CD4-positive, alpha-beta T cell (primary cell): ENCODE measurements at places on chromosomes 3 and 15. TPM values are rescaled to one million over a fixed set of nuclear protein-coding genes. Genes with fewer than 3 reads are reported as not detected.

Gene NR2F2
- total RNA-seq = not detected

DNA sequence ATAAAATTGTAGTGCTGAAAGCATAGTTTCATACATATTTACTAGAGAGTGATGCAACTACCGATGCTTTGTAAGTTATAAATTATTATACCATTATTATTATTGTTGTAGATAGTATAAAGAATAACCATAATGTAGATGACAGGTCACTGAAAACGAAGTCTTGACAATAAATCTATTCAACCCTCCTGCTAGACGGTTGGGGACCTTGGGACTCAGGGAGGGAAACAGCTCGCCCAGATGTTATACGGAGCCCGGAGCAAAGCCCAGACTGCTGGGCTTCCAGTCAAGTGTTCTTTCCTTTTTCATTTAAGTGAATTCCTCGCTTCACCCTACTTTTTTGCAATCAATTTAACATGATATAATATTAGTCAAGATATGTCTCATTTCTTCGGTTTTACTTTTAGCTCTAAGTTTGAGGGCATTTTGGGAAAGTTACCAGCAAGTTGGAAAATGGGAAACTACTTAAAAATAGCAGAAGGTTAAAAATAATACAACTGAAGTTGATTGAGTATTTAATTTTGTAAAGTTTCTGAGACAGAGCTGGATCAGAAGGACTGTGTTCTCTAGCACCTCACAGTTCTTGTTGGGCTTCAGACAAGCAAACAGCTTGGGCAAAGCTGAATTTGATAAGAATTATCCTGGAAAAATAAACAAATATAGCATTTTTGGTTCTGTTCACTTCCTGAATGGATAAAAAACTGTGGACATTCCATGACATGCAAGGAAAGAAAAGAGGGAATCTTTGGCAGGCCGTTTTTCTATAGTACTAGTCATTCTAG is 173.4 kb upstream of the TP63 start:
- DNase-seq = no peak

GRCh38 chr3:43389388-43390254 is 103.3 kb downstream of the SNRK start:
- DNase-seq = peak; percentile 93

Gene SATB1
- total RNA-seq = 390 TPM

DNA sequence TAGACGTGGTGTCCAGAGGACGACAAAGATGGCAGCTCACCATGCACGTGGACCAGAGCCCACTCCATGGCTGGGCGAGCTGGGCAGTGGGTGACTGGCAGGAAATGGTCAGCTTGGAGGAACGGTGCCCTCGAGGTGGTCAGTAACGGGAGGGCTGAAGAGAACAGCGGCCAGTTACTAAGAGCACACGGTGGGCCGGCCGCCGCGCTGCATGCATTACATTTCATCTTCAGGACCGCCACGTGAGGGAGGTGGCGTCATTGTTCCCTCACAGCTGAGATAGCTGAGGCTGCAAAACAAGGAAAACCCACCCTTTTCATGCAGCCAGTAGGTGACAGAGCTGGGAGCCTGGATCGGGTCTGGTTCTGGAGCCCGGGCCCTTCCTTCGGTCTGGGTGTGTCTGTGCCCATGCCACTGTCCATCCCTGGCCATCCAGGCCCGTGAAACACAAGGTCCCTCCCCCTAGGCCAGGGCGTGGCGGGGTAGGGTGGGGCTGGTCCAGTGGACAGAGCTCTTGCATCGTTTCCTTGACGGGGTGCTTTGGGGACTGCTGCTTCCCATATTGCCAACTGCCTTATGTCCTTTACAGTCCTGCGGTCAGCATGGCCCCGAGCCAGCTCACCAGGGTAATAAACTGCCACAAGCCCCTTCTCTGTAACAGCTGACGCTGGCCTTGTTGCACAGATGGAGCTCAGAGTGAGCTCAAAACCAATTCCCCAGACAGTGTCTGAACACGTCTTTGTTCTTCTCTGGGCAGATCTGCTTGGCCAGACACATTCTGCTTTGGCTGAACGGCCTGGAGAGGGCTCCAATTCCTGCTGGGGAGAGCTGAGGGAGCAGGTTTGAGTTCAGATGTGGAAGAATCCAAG is 51.8 kb downstream of the RGMA start:
- DNase-seq = no peak

GRCh38 chr15:70151003-70151402 is 53.3 kb upstream of the TLE3 start:
- DNase-seq = no peak

- DNase-seq = no peak
Observed at GRCh38 chr15:67178569-67179210, 75.8 kb downstream of the AAGAB start.

Gene XIRP1
- not detected for total RNA-seq

Gene C3orf33
- 2.6 TPM for total RNA-seq

Gene C15orf39
- total RNA-seq = 42.1 TPM

- no peak for DNase-seq
Observed at GRCh38 chr3:60392501-60392900, 858.8 kb downstream of the FHIT start.

GRCh38 chr3:16511681-16512434 is 1.6 kb downstream of the RFTN1 start:
- peak; percentile 93 for DNase-seq

Gene TTLL13
- 0.63 TPM for total RNA-seq

Gene GOLGA8H
- total RNA-seq = not detected

Gene GABRB3
- total RNA-seq = not detected

DNA sequence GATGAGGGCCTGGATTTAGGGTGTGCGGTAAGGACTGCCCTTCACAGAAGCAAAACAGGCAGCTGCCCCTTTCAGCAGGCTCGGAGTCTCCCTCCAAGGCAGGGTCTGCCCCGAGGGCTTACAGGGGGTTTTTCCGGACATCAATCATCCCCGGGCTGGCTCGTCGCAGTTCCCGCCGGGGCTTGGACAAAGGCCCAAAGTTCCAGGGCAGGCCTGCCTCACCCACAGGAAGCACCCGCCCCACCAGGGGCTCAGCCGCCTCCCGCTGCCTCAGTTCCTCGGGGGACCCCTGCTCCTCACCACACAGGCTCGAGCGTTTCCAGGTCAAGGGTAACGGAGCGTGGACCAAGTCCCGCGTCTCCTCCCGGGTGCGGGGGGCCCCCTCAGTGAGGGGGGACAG is 27.0 kb downstream of the KIF7 start:
- DNase-seq = no peak

Gene GORASP1
- 29.1 TPM for total RNA-seq

GRCh38 chr3:142118911-142119310 is 30.4 kb downstream of the TFDP2 start:
- no peak for DNase-seq

GRCh38 chr15:60026555-60026954 is 22.4 kb downstream of the FOXB1 start:
- DNase-seq = no peak

GRCh38 chr3:124274051-124274450 is 282.1 kb upstream of the ROPN1 start:
- DNase-seq = no peak

GRCh38 chr3:37955918-37956707 is 34.5 kb upstream of the VILL start:
- no peak for DNase-seq

DNA sequence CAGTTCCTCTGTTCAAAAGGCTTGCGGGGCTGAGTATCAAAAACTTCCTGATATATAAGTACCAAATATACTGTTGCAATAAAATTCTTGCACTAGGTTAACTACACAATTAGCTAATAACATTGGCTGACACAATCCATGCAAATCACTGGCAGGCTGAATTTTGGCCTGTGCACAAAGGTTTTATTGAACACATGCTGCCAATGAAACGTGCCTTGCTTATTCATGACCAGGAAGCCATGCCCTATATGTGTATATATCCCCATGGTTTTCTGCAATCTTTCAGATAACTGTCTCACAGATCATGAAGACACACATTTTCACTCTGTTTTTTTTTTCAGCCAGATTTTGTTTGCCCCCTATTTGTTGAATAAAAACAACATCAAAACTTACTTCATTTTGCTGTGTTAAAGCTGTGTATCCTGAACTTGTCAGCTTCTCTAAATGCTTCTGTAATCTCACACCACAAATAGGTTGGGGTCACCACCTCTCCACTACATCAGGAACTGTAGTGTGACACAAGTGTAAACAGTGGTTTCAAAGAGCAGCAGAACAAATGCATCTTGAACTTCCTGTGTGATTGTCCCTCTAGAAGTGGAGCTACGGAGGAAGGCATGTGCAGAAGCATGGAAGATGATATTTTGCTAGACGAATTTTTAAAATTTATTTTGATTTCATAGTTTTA is 920.7 kb upstream of the NR2F2 start:
- DNase-seq = no peak

DNA sequence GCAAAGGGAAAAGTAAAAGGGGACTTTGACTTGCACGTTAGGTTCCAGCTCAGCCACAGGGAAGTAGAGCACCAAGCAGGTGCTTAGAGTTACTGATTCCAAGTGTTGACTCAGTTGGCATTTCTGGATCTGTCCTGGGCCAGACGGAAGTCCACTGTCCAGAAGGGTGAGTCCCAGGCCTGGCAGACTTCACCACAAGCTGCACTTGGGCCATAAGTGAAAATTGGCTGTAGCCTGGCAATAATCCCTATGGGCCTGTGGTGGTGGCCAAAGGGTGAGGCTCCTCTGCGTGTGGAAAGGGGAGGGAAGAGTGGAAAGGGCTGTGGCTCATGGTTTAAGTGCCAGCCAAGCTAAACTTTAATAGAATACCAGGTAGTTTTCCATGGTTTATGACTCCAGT is 121.5 kb downstream of the DTWD1 start:
- no peak for DNase-seq

DNA sequence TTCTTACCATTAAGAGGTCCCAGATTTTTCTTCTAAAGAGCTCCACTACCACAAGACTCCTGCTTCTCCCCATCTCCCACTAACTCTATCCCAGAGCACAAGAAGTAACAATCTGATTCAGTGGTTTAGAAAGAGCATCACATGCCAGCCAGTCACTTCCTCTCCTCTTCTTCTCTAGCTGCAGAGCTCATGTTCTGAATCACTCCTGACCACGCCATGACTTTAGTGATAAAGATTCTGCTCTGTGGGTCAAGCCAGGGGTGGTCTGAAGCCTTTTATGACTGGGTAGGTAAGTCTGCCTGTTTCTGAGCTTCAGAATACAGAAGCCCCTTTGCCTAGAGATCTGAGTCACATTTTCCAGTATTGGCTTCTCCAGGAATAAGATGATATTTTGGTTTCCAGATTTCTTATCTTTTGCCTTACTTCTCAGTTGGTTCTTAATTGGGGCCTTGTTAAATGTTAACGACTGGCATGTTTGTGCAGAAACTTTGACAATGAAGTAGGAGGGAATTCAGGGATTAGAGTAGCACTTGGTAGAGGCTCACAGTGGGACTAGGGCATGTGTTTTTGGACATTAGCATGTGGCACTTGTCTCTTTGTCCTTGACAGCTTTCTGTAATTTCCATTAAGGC is 27.6 kb upstream of the ADAMTSL3 start:
- DNase-seq = no peak

GRCh38 chr15:101295607-101296161 is 636 bp upstream of the SNRPA1 start:
- DNase-seq = no peak

Gene ITGB5
- 0.85 TPM for total RNA-seq

GRCh38 chr3:8638994-8639658 is 5.5 kb downstream of the SSUH2 start:
- no peak for DNase-seq

DNA sequence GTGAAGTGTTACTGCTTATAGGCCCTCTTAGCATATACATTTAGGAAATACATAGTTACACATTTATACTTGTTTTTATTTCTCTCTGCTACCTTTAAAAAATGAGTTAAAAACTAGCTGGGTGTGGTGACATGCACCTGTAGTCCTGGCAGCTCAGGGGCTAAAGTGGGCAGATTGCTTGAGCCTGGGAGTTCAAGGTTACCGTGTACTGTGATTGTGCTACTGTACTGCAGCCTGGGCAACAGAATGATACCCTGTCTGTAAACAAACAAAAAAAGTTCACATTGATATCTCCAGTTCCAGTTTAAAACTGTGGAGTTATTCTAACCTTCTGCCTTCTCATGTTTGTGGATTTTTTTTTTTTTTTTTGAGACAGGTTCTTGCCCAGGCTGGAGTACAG is 12.1 kb downstream of the PDCD6IP start:
- no peak for DNase-seq

DNA sequence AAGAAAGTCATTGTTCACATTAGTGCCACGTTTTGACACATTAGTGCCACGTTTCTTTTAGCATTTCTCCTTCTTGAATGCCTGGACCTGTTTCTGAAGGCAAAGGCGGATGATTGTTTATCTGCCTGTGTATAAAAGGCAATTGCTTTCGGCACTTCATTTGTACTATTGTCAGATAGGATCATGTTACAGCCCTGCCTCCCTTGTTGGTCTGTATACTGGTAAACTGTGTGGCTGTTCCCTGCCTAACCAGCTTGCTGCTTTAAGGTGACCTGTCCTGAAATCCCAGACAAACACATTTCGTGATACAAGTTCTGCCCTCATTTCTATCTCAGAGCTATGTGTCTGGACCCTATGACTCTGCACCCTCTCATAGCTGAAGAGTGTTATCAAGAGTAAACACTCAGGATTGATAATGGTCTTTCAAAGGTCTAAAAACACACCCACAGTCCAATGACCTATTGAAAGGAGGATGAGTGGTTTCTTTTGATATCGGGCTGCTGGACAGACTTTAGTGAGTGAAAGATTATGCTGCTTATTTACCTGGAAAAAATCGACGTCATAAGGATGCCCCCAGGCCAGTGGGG is 276.3 kb upstream of the MCTP2 start:
- DNase-seq = no peak

Gene BMF
- 13.5 TPM for total RNA-seq

GRCh38 chr3:84522893-84523292 is 435.9 kb upstream of the CADM2 start:
- DNase-seq = no peak

- DNase-seq = no peak
Observed at GRCh38 chr3:70531063-70531657, 218.7 kb upstream of the MDFIC2 start.

DNA sequence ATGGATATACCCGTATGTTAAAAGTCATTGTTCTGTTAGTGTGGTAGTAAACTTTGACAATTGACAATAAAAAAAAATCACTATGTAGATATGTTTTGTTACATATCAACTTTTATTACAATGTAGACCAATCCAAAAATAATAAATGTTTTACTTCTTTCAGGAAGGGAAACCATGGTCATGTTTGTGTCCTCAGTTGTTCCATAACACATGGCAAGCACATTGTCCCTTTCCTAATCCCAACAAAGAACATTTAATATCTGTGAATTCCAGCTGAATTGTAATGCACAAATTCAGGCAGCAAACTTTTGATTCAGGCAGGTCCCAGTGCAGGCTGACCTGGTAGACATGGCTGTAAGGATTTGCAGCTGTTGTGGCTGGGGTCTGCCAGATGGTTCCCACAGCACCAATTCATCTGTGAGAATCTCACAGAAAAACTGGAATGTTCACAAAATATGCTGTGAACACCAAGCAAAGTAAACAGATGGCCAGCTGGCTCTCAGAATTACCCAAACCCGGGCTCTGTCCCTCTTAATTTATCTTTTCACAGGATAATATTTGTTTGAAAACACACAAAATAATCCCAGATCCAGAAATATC is 1.9 kb upstream of the SPG21 start:
- no peak for DNase-seq
